Activated effector memory CD4-positive, alpha-beta T cell treated with Interleukin-2 at 50 U/mL for 16 hours (primary cell): ENCODE measurements at places on chromosomes 7 and 10.

DNA sequence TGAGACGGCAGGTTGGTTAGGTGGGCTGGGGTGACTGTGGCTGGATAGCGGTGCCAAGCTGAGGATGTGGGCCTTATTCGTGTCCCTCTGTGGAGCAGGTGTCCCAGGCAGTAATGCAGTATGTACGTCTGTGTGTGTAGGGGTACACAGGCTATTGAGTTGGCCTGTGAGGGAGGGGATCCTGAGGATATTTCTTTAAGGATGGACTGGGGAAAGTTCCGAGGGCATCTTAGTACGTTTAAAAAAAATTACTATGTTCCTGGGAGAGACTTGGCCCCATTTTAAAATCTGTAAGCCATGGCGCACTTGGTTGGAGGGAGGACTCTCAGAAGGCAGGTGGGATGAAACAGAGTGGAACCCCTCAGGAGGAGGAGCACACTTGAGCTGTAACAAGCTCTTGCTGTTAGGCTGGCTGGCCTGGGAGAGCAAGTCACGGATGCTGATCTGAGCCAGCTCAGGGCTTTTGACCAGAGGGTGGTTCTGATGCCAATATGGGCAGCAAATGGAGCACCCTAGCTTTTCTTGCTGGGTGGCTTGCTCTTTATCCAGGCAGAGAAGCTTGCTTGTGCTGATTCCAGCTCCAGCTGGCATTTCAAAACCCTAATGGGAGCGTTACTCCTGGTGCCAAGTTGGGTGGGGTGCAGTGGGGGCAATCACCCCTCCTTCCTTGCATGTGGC is 765 bp downstream of the WBP1L start:
- DNase-seq: no peak

- DNase-seq: peak; percentile 76
These were observed at the start of gene ELAPOR2 for GRCh38 chr7:87059525-87060287. Gene ELAPOR2 (minus strand): TSS chr7:87059654. CDS start chr7:87059513, 141 bp downstream.

DNA sequence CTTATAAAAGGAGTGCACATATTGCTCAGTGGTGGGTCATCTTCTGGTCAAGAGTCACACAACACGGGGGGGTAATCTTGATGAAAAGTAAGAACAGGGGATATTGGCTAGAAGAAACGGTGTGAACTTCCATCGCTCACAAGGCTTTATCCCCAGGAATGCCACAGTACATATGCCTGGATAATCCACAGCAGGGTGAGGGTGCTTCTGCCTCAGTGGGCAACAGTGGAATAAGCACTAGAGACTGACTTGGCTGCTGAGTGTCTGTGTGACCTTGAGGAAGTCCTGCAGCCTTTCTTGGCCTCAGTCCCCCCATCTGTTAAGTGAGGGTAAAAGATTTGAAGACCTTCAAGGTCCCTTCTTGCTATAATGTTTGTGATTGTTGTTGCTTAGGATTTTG is 44.9 kb upstream of the SHH start:
- DNase-seq: no peak

- DNase-seq: no peak
These were observed 7.3 kb upstream of the CABCOCO1 start for GRCh38 chr10:61655335-61655851.

- no peak for DNase-seq
These were observed 57.6 kb downstream of the RBM33 start for GRCh38 chr7:155701972-155702544.

DNA sequence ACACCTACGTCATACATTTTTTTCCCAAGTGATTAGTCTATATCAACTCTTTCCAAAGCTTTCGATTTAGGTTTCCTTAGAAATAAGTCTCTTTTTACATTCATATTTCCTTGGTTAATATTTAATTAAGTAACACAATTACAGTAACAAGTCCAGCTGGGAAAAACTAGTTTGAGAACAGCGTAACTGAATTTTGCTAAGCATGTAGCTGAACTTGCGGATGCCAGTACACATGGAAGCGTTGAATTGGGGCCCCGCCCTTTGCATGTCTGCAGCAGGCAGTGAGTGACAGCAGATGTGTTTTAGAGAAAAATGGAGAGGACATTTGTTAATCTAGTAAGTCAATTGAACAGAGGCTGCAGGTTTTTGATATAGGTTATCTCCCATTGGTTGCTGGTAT is 72.5 kb downstream of the TAF3 start:
- DNase-seq: no peak

- DNase-seq: no peak
These were observed 564.2 kb downstream of the TCERG1L start for GRCh38 chr10:130747356-130747755.

DNA sequence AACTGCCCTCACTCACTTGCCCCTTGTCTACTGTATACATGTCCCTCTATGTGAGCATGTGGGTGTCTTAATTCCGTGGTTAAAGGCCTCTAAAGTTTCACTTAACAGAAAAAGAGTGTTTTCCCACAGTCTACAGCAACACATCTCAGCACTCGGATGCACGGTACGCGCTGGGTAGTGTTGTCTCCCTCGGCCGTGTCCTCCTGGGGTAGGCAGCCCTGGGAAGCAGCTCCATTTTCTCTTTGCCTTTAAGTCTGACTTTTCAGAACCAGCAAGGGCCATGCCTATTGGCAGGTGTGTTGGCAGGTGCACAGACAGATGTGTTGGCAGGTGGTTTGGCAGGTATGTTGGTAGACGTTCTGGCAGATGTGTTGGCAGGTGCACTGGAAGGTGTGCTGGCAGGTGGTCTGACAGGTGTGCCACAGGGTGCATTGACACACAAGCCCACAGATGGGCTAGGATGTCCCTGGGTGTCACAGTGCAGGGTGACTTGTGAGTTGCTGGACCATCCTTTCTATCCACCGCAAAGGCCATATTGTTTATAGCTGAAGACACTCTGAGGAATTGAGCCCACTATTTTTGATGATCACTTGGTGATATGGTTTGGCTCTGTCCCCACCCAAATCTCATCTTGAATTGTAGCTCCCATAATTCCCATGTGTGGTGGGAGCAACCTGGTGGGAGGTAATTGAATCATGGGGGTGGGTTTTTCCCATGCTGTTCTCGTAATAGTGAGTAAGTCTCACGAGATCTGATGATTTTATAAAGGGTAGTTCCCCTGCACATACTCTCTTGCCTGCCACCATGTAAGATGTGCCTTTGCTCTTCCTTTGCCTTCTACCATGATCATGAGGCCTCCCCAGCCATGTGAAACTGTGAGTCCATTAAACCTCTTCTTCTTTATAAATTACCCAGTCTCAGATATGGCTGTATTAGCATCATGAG is 296.9 kb downstream of the TNS3 start:
- DNase-seq: no peak

GRCh38 chr10:83272666-83273434 is 866.5 kb upstream of the GHITM start:
- DNase-seq: no peak

GRCh38 chr10:22581461-22581860 is 132.9 kb downstream of the PIP4K2A start:
- no peak for DNase-seq

GRCh38 chr10:79356104-79356503 is 8.8 kb downstream of the PPIF start:
- no peak for DNase-seq
